ENCODE measurements at places on chromosomes 7 and 10.

DNA sequence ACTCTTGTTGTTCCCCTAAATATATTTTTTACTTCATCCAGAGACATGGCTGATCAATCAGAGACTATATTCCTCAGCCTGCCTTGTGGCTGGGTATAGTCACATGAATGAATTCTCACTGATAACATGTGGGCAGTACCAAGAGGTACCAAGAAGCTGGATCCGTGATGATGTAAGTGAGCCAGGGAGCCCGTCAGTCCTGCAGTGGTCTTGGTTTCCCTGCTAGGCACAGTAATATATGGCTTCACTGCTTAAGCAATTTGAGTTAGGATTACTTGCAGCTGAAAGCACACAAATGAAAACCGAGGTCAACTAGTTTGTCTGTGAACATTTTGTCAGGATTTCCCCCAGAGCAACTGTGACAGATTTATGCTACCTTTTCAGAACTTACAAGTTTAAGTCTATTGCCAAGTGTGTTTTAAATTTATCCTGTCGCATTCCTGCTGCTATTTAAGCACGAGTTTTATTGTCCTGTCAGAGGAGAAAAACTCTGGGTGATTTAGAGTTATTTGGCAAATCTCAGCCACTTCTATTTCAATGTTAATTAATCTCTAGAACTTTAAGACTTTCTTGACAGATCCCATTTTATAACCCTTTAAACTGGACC lies 381.8 kb downstream of the PHF14 start:
- no peak for DNase-seq

- DNase-seq: no peak
These were observed 33.9 kb downstream of the BCAP29 start for GRCh38 chr7:107613948-107614347.

- DNase-seq: no peak
These were observed 116.4 kb downstream of the ITGB8 start for GRCh38 chr7:20447021-20447650.

- DNase-seq: no peak
These were observed 290.0 kb upstream of the MKI67 start for GRCh38 chr10:128416231-128416630.

GRCh38 chr10:92965314-92965713 lies 95.3 kb upstream of the CYP26C1 start:
- DNase-seq: no peak

- no peak for DNase-seq
These were observed 94.3 kb downstream of the OSBPL3 start for GRCh38 chr7:24885716-24886115.

DNA sequence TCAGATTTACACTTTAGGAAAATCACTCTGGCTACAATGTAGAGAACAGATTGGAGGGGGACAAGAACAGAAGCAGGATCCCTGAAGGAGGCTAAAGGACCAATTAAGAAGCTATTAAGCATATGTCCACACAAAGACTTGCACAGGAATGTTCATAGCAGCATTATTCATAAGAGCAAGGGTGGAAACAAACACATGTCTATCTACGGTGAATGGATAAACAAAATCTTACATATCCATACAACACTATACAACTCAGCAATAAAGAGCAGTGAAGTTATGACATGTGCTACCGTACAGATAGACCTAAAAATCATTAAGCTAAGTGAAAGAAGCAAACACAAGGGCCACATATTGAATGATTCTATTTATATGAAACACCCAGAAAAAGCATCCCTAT lies 10.4 kb downstream of the CHCHD3 start:
- no peak for DNase-seq

DNA sequence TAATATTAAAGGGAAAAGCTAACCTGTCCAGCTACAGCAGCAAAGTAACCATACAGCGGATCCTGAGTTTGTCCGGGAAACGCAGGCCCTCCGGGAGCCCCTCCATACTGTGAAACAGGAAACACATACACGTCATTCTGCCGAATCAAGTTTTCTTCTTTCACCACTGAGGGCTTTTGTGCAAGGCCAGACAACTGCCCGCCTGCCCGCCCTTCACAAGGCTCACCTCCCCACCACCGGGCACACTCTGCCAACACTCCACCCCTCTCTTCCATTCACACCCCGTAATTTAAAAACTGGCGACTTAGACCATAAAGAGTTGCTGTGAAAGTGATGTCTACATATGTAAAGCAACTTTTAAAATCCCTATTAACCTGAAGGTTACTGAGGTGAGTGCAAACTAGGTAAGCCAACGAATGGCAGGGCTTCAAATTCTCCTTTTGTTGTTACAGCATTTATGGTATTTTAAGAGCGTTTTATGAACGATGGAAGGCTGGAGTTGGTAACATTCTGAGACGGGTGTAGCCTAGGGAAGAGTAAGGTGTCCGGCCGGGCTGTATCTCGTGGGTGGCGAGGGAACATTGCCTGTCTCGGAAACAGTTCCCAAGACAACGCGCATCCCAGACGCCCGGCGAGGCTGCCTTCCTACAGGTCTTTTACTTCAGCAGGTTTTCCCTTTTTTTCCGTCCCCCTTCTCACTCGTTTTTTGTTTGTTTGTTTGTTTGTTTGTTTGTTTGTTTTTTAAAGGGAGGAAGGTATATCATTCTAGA lies 817 bp downstream of the SRI start:
- DNase-seq: no peak

DNA sequence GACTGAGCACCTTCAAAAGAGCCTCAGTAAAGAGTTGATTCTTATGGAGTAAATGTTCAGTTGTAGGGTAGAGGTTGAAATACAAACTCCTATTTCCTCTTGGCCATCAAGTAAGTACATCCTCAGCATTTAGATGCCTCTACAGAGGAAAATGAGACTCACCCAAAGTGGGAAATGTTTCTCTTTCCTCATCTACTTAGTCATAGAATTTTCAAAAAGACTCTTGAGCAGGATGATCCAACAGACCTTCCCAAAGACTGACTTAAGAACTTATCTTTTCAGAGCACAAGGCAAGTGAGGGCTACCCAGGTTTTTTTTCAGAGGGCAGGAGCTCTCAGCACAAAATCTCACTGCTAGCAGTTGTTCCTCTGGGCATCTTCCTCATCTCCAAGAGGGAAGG lies 449.1 kb downstream of the KCNMA1 start:
- DNase-seq: no peak

DNA sequence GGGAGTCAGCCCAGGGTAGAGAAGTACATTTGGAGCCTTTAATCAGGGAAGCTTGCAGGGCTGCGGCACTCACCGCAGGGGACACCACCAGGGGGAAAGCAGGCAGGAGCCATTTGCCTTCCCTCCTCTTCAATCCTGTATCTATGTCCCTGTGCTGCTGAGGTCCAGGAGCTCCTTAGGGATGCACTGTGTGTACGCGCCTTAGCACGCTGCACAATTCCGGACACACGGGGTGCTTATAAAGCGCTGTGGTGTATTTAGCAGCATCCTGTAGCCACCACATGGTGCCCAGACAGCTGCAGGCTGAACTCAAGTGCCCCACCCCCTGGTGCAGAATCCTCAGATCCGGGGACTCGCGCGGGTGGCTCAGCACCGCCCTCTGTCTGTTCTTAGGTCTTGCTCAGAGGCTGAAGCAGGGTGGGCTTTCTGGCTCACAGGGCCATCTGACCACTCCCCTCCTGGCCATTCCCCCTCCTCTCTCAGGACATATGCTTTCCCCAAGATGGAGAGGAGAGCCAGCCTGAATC lies 421.4 kb downstream of the SDK1 start:
- no peak for DNase-seq

GRCh38 chr10:44419790-44420549 lies 35.1 kb upstream of the CXCL12 start:
- no peak for DNase-seq

GRCh38 chr10:43846187-43846680 lies 197.6 kb upstream of the ZNF32 start:
- no peak for DNase-seq

- peak; percentile 74 for DNase-seq
These were observed 80.5 kb upstream of the PPIF start for GRCh38 chr10:79266543-79267312.

DNA sequence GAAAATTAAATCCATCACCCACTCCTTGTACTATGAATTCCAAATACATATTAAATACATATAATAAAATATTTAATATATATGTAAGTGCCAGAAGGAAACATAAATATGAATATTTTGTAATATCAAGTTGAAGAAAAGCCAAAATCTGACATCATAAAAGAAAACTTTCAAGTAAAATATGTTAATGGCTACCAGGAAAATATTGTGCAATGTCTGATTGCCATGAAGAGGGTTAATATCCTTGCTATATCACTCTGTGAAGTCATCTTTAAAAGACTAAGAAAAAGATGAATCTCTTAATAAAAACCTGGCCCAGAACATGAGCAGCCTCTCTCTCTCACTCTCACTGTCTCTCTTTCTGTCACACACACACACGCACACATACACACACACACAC lies 130.2 kb downstream of the EGFR start:
- DNase-seq: no peak

- no peak for DNase-seq
These were observed 79.2 kb downstream of the NEUROD6 start for GRCh38 chr7:31261341-31261740.

- no peak for DNase-seq
These were observed 111.9 kb upstream of the LANCL2 start for GRCh38 chr7:55253188-55253587.

DNA sequence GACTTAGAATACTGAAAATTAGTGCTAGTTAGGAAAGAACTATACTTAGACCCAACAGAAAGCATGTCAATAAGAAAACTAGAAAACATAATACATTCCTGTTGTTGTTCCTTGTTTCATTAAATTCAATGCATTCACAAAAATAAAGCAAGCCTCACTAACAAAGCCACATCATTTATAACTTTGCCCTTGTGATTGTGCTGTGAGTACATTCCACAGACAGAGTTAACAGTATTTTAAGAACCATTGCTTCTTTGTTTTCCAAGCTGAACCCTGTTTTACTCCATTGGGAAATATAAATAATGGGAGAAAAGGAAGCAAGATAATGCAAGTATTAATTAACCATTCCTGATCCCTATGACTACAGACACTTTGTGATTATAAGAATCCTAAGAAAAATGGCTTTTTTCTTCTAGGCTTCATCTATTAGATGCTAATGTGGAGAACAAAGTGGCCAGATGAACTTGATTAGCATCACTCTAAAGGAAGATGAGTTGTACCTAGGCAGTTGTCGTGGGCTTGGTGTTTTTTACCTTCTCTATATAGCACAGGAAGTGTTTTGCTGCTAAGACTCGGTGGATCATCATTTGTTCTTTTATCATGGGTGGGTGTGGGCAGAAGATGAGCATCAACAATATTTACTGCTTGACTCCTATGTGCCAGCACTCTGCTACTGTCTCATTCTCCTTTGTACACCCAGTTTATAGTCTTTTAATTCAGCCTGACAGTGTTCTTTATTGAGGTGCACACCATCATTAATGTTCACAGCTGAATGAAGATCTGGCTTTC lies 34.2 kb upstream of the ZNRF2 start:
- DNase-seq: no peak

GRCh38 chr7:34848670-34849069 lies 188.6 kb downstream of the DPY19L1 start:
- DNase-seq: no peak

GRCh38 chr7:28700790-28701203 lies 257.3 kb downstream of the TRIL start:
- DNase-seq: no peak

GRCh38 chr10:72692744-72692993 lies 726 bp downstream of the MCU start:
- no peak for DNase-seq

DNA sequence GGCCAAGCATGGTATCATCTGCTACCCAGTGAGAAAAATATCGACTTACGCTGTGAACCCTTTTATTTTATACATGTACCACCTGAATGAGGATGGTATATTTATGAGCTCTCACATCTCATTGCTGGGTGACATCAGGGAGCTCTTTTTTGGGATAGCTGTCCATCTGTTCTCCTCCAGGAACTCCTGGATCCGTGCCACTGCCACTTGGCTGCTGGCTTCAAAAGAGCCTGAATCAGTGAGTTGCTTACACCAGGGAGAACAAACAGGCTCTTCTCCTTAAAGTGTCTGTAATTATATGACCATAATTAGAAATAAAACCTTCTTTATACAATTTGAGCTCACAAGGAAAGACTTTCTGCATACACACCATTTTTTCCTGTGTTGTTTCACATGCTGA lies 106.2 kb downstream of the KAT6B start:
- DNase-seq: no peak

GRCh38 chr7:141477865-141478264 lies 73.3 kb upstream of the AGK start:
- no peak for DNase-seq

- no peak for DNase-seq
These were observed at the start of gene TTYH3 for GRCh38 chr7:2631946-2632732. TTYH3 (plus strand) TSS chr7:2631986; CDS start chr7:2632156, 170 bp downstream.

- DNase-seq: no peak
These were observed 521.9 kb downstream of the TYW1 start for GRCh38 chr7:67518580-67518979.

GRCh38 chr7:99253369-99253768 lies 19.3 kb upstream of the MYH16 start:
- DNase-seq: no peak

DNA sequence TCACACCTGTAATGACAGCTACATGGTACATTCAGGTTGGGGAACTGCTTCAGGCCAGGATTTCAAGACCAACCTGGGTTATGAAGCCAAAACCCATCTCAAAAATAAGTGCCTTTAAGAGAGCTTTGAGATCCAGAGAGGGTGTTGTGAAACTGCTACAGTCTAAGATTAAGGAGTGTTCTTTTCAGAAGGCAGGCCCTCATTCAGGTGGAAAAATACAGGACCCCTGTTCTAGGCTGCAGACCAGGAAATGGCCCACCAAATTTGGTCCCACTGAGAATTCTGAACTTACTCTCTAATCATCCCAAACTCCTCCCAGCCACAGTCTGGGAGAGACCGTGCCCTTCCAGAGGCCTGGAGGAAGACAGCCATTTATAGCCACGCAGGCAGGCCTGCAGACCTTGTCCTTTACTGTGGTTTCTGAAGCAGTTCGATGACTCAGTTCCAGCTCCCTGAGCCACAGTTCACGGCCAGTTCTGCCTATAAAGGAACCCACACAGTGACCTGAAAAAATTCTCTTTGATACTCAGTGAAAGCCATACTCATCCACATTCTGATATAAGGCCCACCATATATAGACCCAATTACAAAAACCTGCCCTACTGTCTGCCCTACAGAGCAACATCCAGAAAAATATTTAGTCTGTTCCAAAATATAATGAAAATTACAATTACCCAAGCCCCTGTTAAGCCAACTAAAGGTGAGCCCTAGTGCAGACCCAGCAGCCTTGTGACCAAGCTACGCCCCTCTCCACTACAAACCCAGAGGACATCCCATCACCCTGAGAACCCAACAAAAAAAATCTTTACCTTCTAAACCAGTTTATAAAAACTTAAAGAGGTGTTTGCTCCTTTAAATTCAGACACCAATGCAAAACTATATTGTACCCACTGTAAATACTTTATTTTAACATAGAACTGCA lies 21.2 kb downstream of the ZNF680 start:
- DNase-seq: no peak

All from GM12892 (cell line).